Activated CD4-positive, CD25-positive, alpha-beta regulatory T cell (primary cell): ENCODE measurements at places on chromosomes 3 and 15.

- peak; percentile 20 for DNase-seq
Observed at GRCh38 chr3:16512435-16513140, 911 bp downstream of the RFTN1 start.

DNA sequence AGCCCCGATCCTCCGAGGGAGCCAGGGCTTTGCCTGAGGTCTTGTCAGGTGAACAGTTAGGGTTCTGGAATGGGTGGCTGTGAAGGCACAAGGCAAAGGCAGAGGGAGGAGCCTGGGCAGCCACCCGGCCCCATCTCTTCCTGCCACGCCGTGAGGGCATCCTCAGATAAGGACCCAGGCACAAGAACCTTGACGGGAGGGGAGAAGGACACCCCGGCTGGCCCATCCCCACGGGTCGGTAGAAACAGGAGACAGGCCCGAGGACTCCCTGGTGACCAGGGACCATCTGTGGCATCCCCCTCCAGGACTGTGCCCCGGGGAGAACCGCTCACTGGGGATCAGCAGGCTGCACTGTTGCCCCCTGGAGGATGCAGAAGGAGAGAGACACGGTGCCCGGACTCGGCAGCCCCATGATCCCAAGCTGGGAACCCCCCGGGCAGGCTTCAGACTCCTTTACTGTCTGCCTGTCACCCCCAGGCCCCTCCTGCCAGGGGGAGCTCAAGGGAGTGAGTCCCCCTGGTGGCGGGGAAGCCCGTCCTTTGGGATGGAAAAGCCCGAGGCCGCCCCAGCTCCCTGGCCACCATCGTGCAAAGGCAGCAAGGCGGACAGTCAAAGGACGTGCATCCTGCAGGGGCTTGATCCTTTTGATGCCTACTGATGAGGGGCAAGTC is 12.3 kb upstream of the PCSK6 start:
- DNase-seq, result no peak

DNA sequence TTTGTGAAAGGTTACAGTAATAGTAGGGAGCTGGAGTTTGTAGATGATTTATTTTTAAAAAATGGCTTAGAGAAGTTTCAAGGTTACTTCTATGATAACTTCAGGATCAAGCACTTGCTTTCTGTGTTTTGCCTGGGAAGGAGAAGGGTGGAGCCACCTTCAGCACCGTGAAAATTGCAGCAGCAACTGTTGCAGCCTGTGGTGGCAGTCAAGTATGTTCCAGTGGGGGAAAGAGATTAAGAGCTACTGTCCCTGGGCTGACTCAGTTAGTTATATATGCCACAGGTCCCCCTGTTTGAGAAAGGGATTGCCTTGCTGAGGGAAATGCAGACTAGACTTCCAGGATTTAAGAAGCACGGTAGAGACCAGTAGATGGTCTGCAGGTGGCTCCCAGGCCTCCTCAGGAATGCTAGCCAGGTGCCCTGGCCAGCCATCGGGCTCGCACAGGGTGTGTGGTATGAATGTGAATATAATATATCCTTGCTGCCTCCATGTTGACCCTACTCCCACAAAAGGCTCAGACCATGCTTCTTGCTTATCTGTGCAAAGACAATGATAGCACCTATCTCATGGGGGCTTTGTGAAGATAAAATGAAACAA is 389.5 kb downstream of the CACNA2D3 start:
- DNase-seq, result no peak

- no peak for DNase-seq
Observed at GRCh38 chr3:84440291-84440690, 518.5 kb upstream of the CADM2 start.

GRCh38 chr15:71291723-71292122 is 176.5 kb downstream of the THSD4 start:
- no peak for DNase-seq

DNA sequence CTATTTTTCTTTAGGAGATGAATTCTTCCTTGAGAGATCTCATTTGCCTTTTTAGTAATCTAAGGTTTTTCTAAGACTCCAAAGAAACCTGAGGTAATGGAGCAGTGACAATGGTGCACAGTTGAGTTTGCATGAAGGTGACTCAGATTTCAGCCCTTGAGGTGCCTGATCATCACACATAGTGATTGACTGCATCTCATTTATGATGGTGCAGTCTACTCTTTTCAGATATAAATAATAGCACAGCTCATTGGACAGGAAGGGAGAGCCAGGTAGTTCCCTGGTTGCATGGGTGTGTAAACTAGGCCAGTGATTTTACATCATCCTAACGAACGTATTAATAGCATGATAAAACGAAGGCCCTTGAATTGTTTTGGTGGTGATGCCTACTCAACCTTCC is 86.1 kb upstream of the SAMMSON start:
- DNase-seq, result no peak

DNA sequence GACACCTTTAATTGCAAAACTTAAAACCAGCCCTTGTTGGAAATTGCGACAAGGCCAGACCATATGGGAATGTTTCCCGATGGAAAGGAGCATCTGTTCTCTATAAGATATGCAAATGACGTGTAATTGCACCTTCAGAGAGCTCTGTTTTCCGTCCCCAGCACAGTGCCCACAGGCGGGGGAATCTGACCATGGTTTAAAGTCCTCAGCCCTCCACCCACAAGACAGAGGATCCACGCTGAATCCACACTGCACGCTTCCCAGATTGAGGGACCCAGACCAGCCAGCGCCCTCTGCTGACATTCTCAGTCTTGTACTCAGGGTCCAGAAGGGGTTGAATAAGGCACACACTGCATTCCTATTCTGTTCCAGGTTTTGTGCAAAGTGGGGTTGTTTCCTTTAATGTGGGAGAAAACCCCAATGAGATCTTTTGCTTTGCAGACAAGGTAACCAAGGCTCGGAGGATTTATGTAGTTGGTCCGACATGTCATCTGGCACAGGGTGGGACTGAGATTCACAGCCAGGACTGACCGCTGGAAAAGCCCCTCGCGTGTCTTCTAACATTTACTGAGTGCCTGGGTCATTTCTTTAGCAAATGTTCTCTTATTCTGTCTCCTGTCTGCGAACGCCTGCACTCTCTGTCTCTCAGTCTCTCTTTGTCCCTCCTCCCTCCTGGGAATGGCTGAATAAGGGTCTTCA is 36.8 kb upstream of the KLHL25 start:
- no peak for DNase-seq

DNA sequence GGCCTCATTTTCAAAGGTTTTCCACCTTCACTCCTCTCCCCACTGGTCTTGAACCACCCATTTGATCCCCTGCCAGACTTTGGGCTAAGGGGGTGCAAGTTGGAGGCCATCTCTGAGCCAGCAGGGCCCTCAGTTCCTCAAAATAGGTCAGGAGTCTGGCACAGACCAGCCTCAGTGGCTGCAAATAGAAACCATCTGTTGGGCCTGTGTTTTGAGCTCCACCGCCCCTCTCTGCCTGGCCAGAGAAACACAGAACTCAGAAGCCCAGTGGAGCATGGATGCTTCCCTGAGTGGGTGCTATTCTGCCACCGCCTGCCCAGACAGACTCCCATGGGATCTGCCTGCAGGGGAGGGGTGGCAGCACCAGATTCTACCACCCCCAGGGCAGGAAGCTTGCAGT is 56.3 kb downstream of the CORO2B start:
- DNase-seq, result no peak

GRCh38 chr3:197029511-197030167 is at the start of gene MELTF:
TSS of gene MELTF (minus strand) at chr3:197029817. CDS start at chr3:197029702, 115 bp downstream.
- peak; percentile 35 for DNase-seq

- no peak for DNase-seq
Observed at GRCh38 chr3:143657391-143657790, 190.9 kb downstream of the SLC9A9 start.
